ENCODE measurements at places on chromosomes 2 and 18. TPM values are rescaled to one million over a fixed set of nuclear protein-coding genes. Genes with fewer than 3 reads are reported as not detected.

Gene TFPI
- 4.8 TPM for total RNA-seq

Gene FTCDNL1
- 2.6 TPM for total RNA-seq

Gene CFC1
- total RNA-seq: not detected

Gene GALNT14
- not detected for total RNA-seq

Gene PSMD14
- total RNA-seq: 28.7 TPM

Gene MARCHF7
- total RNA-seq: 69.4 TPM

Gene SPIRE1
- 1.1 TPM for total RNA-seq

Gene POTEE
- 0.34 TPM for total RNA-seq

Gene VWA3B
- total RNA-seq: not detected

Gene ACKR3
- 2.3 TPM for total RNA-seq

Gene OTOF
- total RNA-seq: 0.87 TPM

Gene TMEM200C
- total RNA-seq: not detected

Gene SCYGR4
- total RNA-seq: not detected

Gene ALPI
- not detected for total RNA-seq

Gene PROKR1
- not detected for total RNA-seq

Gene RNF152
- total RNA-seq: 0.18 TPM

Gene TMEM169
- 1.6 TPM for total RNA-seq

Gene RAB17
- total RNA-seq: not detected

Gene PID1
- 0.82 TPM for total RNA-seq

Gene PLCL1
- 24.9 TPM for total RNA-seq

Gene SCYGR5
- total RNA-seq: not detected

Measured in T-helper 17 cell (primary cell).